Aorta (tissue), 5 donors: ENCODE measurements at places on chromosomes 3 and 15. TPM values are rescaled to one million over a fixed set of nuclear protein-coding genes. Genes with fewer than 3 reads are reported as not detected.
A peak's percentile ranks its signal among the peaks of the same experiment; 100 is the strongest.

OR5K2 gene
- total RNA-seq, result not detected

KLHL40 gene
- not detected for total RNA-seq

DNA sequence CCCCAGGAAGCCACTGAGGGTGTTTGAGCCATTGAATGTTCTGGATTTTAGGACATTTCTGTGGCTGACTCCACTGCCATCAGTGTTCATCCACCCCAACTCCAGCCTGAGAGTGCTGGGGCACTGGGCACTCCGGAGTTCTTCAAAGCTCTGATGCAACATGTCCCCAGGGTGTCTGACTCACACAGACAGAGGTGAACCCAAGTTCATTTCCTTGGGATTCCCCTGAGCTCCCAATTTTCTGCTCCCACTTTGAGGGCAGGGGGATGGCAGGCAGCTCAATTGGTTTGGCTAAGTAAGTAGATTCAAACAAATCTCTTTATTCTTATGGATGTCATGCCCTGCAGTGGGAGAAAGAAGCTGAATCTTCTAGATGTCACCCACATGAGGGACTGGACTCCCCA, 2.2 kb downstream of the STRA6 start:
- no peaks in the 10 kb centered on the region for H3K27me3 ChIP-seq
- H3K4me3 ChIP-seq, result no peak overlapping the region
- peak; percentile 80 for DNase-seq
- H3K4me1 ChIP-seq, result no peaks in the 10 kb centered on the region
- H3K36me3 ChIP-seq, result no peaks in the 10 kb centered on the region

ACKR4 gene
- total RNA-seq, result 18.3 TPM

- H3K36me3 ChIP-seq, result no peaks in the 10 kb centered on the region
- DNase-seq, result no peak
- H3K4me1 ChIP-seq, result peaks cover 2% of the 10 kb centered on the region
- no peak overlapping the region for H3K4me3 ChIP-seq
These were observed 74.5 kb downstream of the TMEM108 start for GRCh38 chr3:133112666-133113065.

- H3K36me3 ChIP-seq, result no peaks in the 10 kb centered on the region
- no peak overlapping the region for H3K27ac ChIP-seq
- H3K4me3 ChIP-seq, result no peak overlapping the region
- no peaks in the 10 kb centered on the region for H3K4me1 ChIP-seq
- DNase-seq, result no peak
These were observed 100.8 kb downstream of the STAC start for GRCh38 chr3:36480911-36481648.

GRCh38 chr15:83282776-83283137, 1.7 kb downstream of the BNC1 start:
- no peak overlapping the region for H3K4me3 ChIP-seq
- H3K4me1 ChIP-seq, result no peaks in the 10 kb centered on the region
- peaks cover 3% of the 10 kb centered on the region for H3K27me3 ChIP-seq
- H3K36me3 ChIP-seq, result no peaks in the 10 kb centered on the region
- no peak for DNase-seq

DNA sequence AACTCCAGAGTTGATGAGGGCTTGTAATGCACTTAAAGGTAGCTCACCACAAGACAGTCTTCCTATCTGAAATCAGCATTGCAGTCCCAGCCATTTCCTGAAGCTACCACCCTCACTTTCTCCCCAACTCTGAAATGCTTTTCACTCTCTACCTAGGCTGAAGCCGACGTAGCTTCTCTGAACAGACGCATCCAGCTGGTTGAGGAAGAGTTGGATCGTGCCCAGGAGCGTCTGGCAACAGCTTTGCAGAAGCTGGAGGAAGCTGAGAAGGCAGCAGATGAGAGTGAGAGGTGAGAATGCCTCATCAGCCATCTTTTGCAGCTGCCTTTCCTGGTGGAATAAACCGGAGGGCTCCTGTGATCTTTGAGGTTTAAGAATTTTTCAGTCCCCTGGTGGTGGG, 14.3 kb downstream of the TPM1 start:
- H3K27me3 ChIP-seq, result no peaks in the 10 kb centered on the region
- peak; percentile 65 for DNase-seq
- H3K4me3 ChIP-seq, result no peak overlapping the region
- H3K27ac ChIP-seq, result no peak overlapping the region
- peaks cover 7% of the 10 kb centered on the region for H3K4me1 ChIP-seq

GRCh38 chr3:107523289-107523538, 452 bp downstream of the BBX start:
- peak overlapping the region; percentile 57 for H3K27ac ChIP-seq
- no peaks in the 10 kb centered on the region for H3K27me3 ChIP-seq
- H3K4me3 ChIP-seq, result peak overlapping the region; percentile 94
- DNase-seq, result no peak
- no peaks in the 10 kb centered on the region for H3K36me3 ChIP-seq

CLCN2 gene
- total RNA-seq, result 4.1 TPM

- peak; percentile 79 for DNase-seq
- H3K36me3 ChIP-seq, result no peaks in the 10 kb centered on the region
- no peaks in the 10 kb centered on the region for H3K4me1 ChIP-seq
- no peak overlapping the region for H3K4me3 ChIP-seq
- H3K27me3 ChIP-seq, result no peaks in the 10 kb centered on the region
These were observed 271.2 kb upstream of the CTDSPL start for GRCh38 chr3:37590328-37591079.

KCTD6 gene
- total RNA-seq, result 7.9 TPM

LIPC gene
- total RNA-seq, result 0.93 TPM
